ENCODE measurements at places on chromosomes 2 and 18. TPM values are rescaled to one million over a fixed set of nuclear protein-coding genes. Genes with fewer than 3 reads are reported as not detected.

MC4R gene
- not detected for total RNA-seq

- peak; percentile 47 for DNase-seq
These were observed at the start of gene SH3BP4 for GRCh38 chr2:234951664-234952269. Gene SH3BP4 (plus strand): TSS chr2:234952017. CDS start chr2:235035003, 82,986 bp downstream.

GRCh38 chr2:53422979-53423378 lies 344.6 kb upstream of the CHAC2 start:
- DNase-seq: peak; percentile 47

DNA sequence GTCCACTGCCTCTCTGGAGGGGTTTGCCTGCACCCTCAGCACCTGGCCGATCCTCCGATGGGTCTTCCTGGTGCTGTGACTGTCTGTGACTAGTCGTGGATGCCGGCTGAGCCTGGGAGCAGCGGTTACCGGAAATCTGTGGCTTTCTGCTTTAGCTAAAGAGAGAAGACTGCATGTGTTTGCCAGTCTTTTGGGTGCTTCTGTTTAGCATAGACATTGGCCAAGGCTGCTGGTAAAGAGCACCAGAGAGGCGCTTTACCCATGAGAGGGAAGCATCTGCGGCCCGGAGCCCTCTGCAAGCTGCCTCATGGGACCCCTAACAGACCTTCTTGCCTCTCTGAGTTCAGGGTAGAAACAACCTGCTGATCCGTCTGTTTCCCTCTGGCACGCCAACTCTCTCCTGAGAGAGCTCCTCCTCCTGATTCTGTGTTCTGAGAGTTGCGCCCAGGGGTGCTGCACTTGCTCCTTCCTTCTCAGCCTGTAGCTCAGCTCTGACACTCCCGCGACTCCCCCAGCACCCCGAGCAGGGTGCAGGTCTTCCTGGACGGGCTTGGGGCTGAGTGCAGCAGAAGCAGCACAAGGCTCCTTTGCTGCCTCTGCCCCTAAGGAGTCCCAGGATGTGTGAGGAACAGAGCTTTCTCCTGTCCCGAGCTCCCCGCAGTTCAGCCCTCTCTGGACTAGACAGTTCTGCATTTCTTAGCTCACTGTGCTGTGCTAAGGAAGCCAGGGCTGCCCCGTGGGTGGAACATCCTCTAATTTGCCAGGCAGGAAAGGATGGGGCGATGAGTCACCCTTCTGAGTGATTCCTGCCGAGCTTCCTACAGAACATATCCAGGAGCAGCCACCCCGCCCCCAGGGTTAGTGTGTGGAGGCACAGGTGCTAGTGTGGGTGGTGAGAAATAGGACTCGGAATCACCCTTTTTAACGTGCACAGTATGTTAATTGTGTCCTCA lies 203.2 kb downstream of the SH3RF3 start:
- DNase-seq: peak; percentile 25

DNA sequence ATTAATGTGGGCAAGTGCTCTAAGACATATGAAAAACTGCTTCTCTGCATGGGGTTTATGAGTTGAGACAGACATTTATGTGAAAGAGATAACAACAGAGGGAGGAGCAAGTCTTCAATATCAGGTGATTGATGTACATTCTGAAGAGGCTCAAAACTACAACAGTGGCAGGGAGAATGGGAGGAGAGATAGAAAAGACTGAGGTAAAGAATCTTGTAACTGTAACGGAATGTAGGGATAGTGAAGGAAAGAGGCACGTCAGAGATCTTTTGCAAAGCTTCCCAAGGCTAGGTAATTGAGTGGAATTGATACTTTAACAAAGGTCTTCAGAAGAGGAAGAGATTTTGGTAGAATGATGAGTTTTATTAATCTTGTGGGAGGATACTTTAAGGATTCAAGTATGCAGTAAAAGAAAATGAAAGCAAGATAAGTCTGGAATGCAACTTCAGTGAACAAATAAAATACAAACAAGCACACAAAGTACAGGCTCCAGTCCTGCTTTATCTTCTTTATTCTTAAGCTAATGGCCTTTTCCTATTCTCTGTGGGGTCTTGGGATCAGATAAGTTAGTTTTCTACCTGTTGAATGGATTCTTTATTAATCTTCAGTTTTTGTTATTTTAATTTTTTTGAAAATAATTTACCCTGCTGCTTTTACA lies 15.0 kb downstream of the SMAD4 start:
- no peak for DNase-seq

DNA sequence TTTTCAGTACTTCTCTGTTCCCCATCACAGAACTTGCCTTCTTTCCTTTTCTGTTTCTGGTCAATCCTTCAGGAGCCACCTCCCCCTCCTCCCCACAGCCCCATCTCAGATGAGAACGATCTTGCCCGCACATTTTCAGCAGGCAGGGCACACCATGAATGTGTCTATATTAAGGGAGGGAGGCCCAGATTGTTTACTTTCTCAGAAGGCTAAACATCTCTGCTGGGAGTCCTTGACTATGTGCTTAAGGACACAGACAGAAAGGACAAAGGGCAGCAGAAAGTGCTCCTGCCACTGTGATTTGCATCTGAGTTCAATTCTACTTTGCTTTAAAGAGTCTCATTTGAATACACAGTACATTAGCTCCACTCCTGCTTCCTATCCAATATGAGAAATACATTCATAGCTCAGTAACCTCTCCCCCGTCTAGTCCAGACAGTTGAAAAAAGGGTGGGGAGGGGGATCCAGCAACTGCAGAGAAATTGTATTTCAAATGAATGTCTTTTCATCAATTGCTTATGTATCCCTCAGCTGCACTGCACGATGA lies 175.0 kb upstream of the PARD3B start:
- no peak for DNase-seq

DNA sequence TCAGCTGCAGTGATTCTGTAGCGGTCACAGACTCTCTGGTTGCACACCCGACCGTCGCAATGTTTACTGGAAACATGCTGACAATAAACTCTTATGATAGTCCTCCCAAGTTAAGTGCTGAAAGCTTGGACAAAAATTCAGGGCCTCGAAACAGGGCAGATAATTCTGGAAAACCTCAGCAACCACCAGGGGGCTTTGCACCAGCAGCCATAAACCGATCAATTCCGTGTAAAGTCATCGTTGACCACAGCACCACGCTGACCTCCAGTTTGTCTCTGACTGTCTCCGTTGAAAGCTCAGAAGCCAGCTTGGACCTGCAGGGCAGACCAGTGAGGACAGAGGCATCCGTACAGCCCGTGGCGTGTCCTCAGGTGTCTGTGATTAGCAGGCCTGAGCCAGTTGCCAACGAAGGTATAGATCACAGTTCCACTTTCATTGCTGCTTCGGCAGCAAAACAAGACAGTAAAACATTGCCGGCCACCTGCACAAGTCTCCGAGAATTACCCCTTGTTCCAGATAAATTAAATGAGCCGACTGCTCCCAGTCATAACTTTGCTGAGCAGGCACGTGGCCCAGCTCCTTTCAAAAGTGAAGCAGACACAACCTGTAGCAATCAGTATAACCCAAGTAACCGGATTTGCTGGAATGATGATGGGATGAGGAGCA lies 166.1 kb downstream of the ASXL3 start:
- DNase-seq: peak; percentile 2

DNA sequence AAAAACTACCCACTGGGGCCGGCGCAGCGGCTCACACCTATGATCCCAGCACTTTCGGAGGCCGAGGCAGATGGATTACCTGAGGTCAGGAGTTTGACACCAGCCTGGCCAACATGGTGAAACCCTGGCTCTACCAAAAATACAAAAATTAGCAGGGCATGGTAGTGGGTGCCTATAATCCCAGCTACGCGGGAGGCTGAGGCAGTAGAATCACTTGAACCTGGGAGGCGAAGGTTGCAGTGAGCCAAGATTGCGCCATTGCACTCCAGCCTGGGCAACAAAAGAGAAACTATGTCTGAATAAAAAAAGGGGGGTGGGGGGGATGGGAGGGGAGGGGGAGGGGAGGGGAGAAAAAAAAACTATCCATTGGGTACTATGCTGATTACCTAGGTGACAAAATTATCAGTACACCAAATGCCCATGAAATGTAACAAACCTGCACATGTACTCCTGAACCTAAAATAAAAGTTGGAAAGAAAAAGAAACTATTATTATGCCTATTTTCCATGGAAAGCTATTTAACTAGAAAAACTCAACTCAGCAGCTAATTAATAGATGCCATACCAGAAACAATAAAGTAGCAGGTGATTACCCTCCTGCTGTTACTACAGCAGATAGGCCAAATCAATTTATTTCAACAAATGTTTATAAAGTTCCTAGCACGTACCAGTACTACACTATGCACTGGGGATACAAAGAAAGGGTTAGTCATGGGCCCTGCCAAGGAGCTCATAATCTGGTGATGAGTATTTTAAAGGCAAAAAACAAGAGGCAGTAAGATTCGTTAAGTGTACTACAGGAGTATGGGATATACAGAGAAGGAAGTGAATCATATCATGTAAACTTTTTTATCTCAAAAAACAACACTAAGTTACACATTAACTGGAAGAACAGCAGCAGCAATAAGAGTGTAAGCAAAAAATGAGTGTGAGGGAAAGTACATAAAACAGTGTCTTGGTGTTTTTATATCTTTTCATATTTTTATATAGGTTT lies 112.8 kb upstream of the SLC39A10 start:
- peak; percentile 70 for DNase-seq

DNA sequence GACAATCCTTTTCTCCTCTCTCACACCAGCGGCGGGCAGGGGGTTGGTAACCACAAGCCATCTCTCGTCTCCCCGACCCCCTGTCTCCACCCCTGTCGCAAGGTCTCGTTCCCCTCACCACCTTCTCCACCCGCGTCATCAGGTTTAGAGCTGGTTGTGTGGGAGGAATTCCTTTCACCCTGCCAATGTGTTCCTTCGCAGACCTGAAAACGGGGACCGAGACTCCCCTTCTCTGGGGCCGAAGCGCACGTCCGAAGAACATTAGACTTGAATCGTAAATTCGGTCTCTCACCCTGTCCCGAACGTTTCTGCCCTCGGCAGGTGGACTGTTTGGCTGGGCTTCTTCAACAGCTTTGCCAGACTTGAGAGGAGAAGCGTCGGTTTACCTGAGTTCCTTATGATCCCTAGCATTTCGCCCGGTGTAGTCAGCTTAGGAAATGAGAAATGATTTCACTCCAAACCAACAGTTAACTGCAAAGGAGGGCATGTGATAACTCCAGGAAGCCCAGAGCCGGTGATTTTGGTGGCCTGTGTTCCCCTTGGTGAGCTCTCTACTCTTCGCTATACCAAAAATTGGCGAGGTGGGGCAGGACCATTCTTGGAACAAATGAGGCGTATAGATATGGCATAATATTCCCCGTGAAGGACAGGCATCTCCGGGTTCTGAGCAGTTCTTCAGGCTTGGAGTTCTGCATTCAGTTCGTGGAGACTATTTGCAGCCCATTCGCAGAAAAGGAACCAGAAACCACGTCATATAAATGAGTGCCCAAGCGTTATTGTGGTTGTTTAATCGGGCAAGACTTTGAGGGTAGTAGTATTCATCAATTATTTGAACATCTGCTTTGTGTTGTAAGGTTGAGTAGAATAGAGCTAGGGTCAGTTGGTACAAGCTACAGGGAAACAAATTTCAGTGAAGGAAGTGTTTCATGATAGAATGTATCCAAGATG lies 694 bp downstream of the CFAP36 start:
- DNase-seq: peak; percentile 21

GRCh38 chr2:30293303-30293921 lies 62.1 kb downstream of the LBH start:
- DNase-seq: peak; percentile 42

FIGN gene
- not detected for total RNA-seq

GNLY gene
- total RNA-seq: not detected

DNA sequence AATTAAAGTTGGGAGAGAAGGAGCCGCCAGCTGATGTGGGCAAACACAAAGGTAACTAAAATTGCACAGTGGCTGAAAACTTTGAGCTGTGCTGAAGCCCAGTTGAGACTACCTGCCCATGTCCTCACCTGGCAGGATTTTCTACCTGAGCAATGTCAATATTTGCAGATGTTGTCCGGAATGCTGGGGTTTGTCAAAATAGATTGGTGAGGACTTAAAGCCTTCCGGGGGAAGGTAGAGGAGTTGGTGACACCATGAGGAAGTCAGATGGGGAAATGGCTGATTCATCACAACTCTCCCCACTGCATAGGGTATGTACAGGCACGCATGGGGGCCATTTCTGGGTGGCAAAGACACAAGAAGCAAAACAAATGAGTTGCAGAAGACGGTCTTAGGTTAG lies 114.9 kb downstream of the ALK start:
- no peak for DNase-seq

GRCh38 chr2:239376351-239376750 lies 24.5 kb downstream of the HDAC4 start:
- DNase-seq: no peak

- no peak for DNase-seq
These were observed 64.1 kb downstream of the BCL2 start for GRCh38 chr18:63255435-63255834.

- DNase-seq: no peak
These were observed 48.0 kb downstream of the LANCL1 start for GRCh38 chr2:210428393-210429179.

GRCh38 chr18:78639006-78639950 lies 340.3 kb upstream of the SALL3 start:
- DNase-seq: no peak

DNA sequence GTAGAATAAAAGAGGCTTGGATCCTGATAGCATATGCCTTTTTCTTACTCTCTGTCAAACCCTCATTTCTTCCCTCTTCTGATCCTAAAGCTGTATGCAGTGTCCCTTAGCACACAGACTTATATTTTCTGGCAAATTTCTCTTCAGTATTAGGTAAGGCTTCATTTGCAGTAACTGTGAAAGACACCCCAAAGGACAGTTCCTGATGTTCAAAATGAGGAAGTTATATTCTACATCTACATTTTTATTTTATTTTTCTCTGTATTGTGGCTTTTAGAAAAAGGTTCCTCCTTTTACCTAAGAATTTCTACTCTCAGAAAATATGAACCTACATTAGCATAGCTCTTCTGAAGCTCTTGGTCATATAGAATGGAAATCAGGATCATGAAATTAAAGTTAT lies 261.7 kb downstream of the PDE11A start:
- no peak for DNase-seq

- DNase-seq: no peak
These were observed 783.1 kb upstream of the LRRTM1 start for GRCh38 chr2:81087646-81088045.

DNA sequence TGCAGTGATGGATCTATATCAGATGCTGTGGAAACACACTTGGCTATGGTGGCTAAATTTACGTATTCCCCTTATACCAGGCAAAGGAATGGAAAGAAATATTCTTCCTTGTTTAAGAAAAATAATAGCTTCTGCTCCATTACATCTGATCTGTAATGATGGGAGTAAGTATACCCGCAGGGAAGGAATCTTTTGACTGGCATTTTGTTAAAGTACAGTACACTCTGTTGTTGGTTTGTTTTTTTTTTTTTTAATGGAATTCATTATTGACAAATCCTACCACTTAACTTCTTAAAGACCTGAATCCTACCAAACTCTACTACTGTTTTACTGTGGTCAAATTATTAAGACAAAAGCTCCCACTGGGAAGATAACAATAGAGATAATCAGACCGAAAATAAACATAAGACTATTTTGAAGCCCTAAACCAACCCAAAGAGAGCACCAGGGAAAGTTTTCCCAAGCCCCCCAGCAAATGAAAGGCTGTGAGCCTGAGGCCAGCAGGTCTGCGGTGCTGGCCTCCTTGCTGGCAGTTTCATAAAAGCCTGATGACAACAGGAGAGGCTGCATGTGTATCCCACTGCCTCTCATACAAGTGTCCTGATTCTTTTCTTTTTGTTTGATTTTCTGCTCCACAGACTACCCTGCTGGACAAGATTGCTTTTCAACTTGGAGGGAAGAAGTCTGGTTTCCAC lies 101.0 kb downstream of the SLC25A12 start:
- DNase-seq: no peak

All from HT-29 (cell line).